ENCODE measurements at places on chromosomes 3 and 15.

DNA sequence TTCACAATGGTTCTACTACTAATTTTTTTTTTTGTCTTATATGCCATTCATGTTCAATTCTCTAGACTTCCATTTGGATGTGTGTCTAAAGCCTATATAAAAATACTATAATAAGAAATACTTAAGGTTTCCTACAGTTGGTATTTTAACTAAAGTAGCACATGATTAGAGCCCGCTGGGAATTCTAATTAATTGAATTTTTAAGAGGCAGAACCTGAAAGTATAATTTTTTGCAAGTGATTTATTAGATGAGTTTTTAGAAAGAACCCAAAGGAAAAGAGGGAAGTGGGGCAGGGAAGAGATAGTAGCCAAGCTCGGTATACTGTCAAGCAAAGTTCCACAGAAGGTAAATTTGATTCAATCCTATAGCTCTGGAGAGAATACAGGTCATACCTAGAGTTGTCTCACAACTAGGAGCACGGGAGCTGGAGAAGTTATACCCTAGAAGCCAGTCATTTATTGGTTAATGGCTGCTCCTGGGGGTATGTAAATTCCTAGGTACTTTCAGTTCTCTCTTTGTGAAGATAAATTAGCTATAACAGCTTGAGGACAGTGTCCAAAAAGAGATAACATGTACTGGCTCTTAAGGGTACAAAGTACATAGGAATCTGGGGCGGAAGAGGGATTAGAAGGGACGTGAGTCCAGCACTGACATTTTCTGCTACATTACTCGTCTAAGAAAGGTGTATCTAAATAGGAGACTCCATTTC lies 225.6 kb downstream of the CNTN6 start:
- DNase-seq: no peak

GRCh38 chr3:112390783-112391641 lies 58.1 kb downstream of the CD200 start:
- DNase-seq: no peak

- no peak for DNase-seq
Measured at GRCh38 chr3:31022716-31023115, 128.3 kb upstream of the GADL1 start.

- no peak for DNase-seq
Measured at GRCh38 chr3:123054109-123054778, 12.6 kb upstream of the PDIA5 start.

GRCh38 chr3:99872923-99873254 lies 55.2 kb downstream of the CMSS1 start:
- DNase-seq: no peak

- DNase-seq: no peak
Measured at GRCh38 chr15:67506775-67507747, 13.9 kb upstream of the C15orf61 start.

DNA sequence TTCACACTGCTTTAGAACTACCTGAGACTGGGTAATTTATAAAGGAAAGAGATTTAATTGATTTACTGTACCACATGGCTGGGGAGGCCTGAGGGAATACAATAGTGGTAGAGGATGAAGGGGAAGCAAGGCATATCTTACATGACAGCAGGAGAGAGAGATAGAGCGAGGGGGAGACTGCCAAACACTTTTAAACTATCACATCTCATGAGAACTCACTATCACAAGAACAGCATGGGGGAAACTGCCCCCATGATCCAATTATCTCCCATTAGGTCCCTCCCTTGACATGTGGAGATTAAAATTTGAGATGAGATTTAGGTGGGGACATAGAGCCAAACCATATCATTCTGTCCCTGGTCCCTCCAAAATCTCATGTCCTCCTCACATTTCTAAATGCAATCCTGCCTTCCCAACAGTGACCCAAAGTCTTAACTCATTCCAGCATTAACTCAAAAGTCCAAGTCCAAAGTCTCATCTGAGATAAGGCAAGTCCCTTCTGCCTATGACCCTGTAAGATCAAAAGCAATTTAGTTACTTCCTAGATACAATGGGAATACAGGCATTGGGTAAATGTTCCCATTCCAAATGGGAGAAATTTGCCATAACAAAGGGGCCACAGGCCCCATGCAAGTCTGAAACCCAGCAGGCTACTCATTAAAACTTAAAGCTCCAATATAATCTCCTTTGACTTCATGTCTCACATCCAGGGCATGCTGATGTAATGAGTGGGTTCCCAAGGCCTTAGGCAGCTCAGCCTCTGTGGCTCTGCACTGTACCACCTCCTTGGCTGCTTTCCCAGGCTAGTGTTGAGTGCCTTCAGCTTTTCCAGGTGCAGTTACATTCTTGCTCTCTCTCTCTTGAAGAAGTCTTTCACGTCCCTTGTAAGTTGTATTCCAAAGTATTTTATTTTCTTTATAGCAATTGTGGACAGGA lies 481.7 kb upstream of the TGFBR2 start:
- DNase-seq: no peak

- DNase-seq: no peak
Measured at GRCh38 chr15:47213883-47214282, 503.4 kb upstream of the SEMA6D start.

DNA sequence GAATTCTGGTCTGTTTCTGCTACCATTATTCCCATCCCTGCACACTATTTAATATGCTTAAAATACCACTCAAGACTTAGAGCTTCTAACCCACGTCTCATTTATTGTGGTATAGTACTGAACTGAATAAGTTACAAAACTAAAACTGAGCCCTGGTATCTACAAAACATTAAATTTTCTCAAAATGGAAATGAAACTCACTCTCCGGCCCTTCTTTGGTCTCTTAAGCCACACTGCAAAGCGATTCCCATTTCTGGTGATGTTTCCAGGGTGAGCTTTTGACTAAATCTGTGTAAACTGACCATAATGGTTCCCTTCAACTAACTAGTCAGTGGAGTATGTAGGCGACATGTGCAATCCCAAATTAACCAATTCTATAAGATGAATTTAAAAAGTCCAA lies 18.6 kb downstream of the KPNA4 start:
- DNase-seq: no peak

DNA sequence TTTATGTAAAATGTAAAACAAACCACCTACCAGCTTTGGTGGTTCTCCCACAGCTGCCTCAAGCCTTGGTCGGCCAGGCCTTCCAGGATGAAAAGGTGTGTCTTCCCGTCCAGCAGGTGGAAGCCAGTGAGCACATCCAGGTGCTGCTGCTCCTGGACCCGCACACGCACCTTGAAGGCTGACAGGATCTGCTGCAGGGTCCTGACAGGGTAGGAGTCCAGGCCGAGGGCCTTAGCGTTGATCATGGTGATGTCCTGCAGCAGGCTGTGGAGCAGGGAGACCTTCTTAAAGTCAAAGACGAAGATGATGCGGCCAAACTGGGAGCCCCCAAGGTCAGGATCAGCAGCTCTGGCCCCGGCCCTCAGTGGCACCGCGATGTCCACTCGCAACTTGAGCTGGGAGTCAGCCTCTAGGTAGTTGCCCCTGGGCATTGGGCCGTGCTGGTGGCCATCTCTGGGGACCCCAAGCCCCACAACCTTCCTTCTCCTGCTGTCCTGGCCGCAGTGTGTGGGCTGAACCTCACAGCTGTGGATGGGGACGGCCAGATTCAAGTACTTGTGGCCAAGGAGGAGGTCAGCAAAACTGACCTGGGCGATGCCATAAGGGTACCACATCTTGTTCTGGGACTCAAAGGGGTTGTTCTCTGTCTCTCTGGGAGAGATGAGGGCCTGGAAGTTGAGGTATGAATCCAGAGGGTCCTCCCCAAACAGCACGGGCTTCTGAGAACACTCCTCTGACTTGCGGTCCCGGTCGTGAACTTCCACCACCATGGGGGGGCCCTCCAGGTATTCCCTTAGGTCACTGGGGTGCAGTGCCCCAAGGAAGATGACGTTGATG lies 48.6 kb downstream of the CFAP92 start:
- no peak for DNase-seq

DNA sequence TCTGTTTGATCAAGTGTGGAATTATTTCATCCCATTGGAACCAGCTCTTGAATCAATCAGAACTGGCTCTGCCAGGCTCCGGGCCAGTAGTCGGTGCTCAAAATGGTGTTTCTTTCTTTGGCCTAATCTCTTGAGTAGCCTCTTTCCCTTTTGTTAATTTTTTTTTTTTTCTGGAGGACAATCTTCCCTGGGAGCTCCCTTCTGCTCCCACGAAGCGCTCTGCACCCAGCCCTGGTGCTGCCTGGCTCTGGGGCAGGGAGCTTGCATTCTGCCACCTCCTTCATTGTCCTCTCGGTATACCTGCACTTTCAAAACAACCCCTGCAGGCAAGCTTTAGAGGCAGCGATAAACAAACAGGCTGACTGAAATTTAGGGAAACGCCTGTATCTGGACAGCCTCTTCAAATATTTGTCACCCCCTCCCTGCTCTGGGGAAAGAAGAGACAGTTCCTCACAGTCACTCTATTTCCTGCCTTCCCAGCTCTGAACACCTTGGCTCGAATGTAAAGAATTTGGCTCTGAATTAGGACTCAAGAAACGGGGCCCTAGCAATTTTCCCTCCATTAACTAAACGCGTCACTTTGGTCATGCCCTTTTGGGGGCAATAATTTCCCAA lies 1.1 kb upstream of the THSD4 start:
- DNase-seq: no peak

- DNase-seq: no peak
Measured at GRCh38 chr3:173793963-173794362, 396.4 kb downstream of the NLGN1 start.

GRCh38 chr3:156749244-156749643 lies 74.9 kb downstream of the TIPARP start:
- DNase-seq: peak; percentile 43
